Anterior cingulate cortex (tissue), 58 donors: ENCODE measurements at places on chromosomes 2 and 18.

GRCh38 chr2:182866095-182866460, 359 bp downstream of the FRZB start:
- DNase-seq: no peak

GRCh38 chr2:173462892-173463840, 108.5 kb downstream of the CDCA7 start:
- no peak for DNase-seq

DNA sequence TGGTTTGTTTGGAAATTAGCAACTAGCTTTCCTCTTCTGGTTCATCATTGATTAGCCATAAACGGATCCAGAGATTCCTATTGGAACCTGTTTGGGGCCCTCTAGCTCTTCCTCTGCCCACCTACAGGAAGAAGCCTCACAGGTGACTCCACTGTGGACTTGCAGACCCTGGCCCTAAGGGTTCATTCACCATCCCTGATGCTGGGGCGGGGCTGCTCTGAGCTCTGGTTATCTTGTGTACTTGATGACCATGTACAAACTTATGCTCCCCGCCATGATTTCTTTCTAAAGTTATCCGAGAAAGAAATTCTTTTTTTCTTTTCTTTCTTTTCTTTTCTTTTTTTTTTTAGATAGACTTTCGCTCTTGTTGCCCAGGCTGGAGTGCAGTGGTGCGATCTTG, 33.9 kb upstream of the INHBB start:
- DNase-seq: no peak

DNA sequence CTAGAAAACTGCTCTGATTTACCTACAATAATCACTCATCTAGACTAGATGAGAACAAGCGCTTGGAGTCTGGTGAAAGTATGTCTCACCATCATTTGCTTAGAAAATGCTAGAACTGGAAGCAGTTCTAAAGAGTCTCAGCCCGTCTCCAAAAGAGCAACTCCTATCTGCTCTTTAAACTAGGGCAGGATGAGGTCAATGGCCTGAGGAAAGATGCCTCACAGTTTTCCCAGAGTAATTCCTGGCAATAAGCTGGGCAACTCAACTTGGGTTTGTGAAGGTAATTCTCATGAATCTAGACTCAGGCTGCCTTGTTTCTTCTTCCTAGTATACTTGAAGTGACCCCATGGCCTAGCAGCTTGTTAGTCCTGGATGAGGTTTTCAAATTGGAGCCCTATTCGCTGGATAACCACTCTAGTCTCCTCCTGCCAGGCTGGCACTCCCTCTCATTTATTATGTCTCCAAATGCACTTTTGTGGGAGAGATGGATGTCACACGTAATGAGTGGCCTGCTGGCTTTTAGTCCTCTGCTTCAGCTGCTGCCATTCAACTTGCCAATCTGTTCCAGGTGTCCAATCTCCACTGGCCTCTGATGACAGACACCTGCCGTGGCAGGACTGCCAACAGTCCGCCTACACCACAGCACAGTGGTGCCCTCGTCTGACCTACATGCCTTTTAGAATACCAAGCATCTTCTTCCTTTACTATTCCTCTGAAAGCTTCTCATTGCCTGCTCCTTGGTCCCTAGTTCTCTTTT, 80.9 kb downstream of the CABYR start:
- DNase-seq: no peak

GRCh38 chr18:35610089-35610488, 28.5 kb downstream of the GALNT1 start:
- DNase-seq: no peak

- no peak for DNase-seq
Observed at GRCh38 chr2:118309257-118309945, 221.1 kb downstream of the INSIG2 start.

DNA sequence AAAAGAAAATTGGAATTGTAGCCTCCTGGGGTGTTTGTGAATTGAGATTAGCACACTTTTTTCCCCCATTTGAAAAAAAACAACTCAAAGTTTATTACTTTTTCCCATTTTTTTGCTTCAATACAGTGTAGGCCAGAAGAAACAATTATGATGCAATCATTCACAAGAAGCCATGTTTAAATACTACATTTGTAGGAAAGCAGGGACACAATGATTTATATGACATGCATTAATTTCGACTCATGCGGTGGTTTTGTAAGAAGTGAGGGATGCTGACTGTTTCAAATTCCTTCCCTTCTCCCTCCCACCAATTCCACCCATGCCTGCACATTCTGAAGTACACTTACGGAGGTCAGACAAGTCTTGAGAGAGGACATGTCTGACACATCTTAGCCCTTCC, 774.2 kb upstream of the FSHR start:
- no peak for DNase-seq

- no peak for DNase-seq
Observed at GRCh38 chr2:145066151-145066661, 546.3 kb upstream of the ZEB2 start.

GRCh38 chr2:72014831-72015230, 132.8 kb downstream of the CYP26B1 start:
- DNase-seq: no peak

DNA sequence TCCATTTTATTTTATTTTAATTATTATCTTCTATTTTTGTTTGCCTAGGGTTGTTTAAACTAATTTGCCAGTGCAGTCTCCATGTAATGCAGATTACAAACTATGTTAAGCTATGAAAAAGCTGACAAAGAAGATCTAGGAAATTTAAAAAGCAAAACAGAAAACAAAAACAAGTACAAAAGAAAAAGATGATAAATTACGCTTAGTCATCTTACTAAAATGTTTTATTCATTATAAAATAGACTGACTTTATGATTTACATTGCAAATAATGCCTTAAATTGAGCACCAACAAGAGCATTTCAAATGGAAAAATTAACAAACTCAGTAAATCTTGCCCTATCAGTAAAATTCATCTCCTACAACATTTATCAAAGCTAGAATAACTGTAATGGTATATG, 52.9 kb downstream of the LRPPRC start:
- DNase-seq: no peak

DNA sequence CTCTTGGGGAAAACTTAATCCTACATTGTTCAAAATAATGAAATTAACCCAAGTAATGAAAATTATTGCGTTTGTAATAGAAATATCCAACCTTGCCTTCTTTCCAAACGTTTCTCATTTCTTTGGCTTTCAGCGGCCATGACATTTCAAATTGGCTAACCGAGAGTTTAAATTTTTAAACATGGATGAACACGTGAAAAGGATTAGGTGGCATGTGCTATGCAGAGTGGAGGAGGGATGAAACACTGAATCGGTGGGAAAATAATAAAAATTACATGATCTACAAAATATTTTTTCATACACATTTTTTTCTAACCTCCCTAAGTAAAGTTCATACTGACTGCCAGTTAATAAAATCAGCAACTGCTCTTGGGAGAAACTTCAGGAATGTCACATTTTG, 728.4 kb upstream of the PKDCC start:
- DNase-seq: no peak

DNA sequence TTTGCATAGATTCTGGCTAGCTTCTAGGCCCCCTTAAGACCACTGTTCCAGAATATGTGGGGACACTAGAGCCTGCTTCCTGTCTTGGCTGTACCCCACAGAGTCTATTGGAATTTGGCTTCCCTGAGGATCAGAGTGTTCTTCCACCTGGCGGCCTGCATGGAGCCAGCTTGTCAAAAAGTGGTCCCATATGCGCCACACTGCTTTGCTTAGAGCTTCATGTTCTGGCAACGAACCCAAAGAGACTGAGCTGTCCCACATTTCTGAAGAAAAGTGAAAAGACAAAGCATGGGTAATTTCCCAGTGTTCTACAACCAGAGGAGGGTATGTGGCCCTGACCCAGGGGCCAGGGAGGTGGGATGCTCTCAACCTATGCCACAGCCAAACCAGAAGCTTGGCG, 52.7 kb upstream of the FZD7 start:
- DNase-seq: no peak

GRCh38 chr2:127080938-127081755, 25.8 kb downstream of the BIN1 start:
- DNase-seq: no peak

DNA sequence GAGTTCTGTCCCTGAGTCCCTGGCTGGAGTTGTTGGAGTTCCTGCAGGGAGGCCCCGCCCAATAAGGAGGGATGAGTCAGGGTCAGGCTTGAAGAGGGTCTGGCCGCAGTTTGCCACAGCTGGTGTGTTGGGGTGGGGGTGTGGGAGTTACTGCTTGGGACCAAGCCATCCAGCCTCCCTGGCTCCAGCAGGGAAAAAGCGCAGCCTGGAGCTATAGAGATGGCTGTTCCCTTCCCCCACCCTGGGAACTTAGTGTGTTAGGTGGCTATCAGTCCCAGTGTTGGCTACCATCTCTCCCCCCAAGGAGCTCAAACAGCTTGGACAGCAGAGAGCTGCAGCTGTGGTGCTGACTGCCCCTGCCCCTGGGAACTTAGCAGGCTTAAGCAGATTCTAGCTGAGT, 13.2 kb upstream of the TANK start:
- DNase-seq: no peak

- no peak for DNase-seq
Observed at GRCh38 chr18:11310476-11311086, 161.2 kb upstream of the PIEZO2 start.

DNA sequence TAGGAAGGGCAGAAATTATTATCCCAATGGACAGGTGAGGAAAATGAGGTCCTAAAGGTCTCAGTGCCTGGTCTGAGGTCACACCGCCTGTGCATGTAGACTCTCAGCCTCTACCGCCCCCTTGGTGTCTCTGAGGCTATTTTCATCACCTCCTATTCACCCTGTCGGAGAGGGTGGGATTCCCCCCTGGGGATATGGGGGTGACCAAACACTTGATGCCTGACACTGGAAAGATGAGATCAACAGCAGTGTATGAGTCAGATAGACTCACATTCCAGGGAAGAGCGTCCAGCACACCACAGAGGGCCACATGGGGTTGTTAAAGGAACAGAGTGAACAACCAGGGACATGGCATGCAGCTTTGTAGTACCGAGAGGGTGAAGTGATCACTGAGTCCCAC, 199.7 kb downstream of the SMAD2 start:
- DNase-seq: no peak

GRCh38 chr2:10274376-10274775, 28.3 kb upstream of the HPCAL1 start:
- no peak for DNase-seq

DNA sequence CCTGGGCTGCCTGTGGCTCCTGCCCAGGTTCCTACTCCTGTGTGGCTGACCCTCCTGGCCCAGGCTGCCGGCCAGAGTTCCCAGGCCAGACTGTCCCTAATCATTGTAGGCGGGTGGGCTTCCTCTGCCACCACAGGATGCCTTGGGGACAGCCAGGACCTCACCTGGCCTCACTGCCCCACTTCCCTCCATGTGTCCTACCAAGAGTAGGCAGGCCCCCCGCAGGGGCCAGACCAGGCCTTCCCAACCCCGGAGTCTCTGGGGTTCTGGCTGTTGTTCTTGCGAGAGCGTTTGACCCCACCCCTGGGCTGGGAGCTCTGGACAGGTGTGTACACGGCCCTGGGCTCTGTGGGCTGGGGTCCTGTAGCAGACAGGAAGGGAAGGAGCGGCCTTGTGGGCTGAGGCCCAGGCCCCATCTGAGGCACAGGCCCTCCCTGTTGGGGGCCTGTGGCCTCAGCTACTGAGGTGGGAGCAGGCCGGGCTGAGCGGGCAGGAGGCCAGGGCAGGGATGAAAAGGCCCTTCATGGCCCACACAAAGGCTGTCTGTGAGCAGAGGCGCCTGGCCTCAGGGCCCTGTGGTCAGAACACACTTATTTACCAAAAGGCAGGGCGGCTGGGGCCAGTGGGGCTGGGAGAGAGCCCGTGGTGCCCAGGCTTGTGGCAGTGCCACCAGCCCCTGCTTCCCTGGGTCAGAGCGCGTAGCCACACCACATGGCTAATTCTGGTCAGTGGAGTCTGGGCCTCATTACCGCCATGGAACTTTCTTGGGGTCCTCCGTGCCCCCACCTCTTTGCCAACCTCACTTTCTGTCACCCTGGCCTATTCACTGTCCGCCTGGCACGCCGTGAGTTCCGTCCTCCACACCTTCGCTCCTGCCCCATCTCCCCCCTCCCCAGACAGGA, 2.0 kb downstream of the SNORC start:
- DNase-seq: peak; percentile 66

- DNase-seq: no peak
Observed at GRCh38 chr2:215751200-215751910, 262.0 kb downstream of the MREG start.

- no peak for DNase-seq
Observed at GRCh38 chr2:100778637-100779450, 41.1 kb upstream of the NPAS2 start.

DNA sequence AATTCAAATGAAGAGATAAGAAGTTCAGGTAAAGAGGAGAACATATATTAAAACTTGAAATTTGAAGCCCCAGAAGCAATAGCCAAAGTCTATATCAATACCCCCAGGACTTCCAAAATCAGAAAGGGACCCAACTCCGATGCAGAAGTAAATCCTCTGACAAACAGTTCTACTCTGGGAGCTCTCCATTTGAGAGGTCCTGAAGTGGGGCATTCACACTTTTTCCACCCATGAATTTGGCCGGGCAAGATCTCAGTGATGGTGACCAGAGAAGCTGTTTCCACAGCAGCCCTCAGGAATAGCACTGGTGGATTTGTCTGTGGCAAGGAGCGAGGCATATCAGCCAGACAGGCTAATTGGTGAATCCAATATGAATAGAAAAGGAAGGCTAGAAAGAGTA, 313.6 kb upstream of the MC4R start:
- DNase-seq: no peak

GRCh38 chr2:113218283-113219091, 44.7 kb downstream of the PSD4 start:
- DNase-seq: no peak

- no peak for DNase-seq
Observed at GRCh38 chr2:182349268-182349667, 77.6 kb downstream of the PDE1A start.

DNA sequence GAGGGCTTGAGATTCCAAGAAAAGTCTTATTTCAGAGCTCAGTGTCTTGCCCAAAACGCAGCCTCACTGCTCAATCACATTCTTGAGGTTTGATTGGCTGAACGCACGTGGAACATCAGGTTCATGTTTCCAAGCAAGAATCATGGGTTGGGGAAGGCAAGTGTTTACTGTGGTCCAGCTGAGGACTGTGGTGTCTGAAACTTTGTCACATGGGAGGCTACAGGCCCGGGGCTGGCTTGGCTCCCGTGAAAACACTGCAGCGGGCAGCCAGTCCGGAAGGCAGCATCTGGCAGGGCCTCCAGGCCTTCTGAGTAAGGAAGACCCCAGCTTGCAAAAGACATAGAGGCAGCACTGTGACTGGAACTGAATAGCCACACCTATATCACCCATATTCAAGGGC, 84.7 kb downstream of the POLR1A start:
- DNase-seq: peak; percentile 74

- no peak for DNase-seq
Observed at GRCh38 chr18:22282311-22283115, 113.1 kb downstream of the GATA6 start.

GRCh38 chr2:124589971-124590370, 564.9 kb downstream of the CNTNAP5 start:
- DNase-seq: no peak

DNA sequence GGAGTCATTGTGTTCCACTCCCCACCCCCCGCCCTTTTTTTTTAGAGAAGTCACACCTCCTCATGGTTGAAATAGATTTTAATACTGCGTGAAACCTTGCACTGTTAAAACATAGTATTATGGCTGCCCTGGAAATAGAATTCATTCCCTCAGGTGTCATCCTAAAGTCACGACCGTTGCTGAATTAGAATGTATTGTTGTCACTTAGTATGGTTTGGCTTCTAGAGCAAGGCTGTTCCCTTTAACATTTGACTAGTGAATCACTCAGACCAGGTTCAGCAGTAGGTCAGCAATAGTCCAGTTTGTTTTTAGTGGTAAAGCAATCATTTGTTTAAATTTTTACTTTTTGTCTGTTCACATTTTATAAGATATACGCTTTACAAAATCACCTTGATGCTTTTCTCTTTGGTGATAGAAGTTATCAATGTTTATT, 1.2 kb downstream of the BABAM2 start:
- DNase-seq: no peak
